T-cell (primary cell): ENCODE measurements at places on chromosomes 3 and 15.

DNA sequence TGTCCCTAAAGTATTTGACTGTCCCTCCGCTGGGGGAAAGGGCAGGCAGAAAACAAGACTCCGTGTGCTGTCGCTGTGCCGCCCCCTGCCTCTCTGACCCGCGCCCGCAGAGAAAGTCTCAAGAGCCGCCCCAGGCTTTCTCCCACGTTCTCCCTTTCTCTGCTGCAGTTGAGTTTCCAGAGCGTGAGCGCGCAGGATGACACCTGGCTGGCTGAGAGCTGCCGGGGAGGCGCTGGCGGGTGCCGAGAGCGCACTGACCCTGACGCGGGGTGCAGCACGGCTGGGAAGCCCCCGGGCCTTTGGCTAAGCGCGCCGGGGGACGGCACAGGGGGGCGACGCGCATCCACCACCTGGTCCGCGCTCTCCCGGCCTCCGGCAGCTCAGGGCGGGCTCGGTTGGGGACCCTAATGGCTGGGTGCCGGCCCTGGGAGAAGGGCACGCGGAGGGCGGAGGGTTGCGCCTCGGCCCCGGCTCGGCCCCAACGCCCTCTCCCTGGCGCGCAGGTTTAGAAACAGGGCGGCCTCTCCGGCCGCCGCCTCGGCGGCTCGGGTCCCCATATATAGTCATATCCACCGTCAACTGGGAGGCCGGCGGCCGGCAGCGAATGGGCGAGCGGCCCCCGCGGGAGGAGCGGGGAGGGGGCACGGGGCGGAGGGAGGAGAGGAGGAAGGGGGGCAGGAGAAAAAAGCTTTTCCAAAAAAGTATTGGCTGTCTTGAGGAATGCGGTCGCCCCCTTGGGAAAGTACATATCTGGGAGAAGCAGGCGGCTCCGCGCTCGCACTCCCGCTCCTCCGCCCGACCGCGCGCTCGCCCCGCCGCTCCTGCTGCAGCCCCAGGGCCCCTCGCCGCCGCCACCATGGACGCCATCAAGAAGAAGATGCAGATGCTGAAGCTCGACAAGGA, at the start of gene TPM1:
Gene TPM1 (plus strand): TSS at position 774 of the 903 bp plus-strand sequence. CDS start 83 bp downstream, at position 857.
- no peak for DNase-seq

- DNase-seq = no peak
These were observed 14.0 kb downstream of the PLCL2 start for GRCh38 chr3:16898595-16899395.

GRCh38 chr3:104069114-104069513, 1297.6 kb upstream of the ALCAM start:
- no peak for DNase-seq

- DNase-seq = no peak
These were observed 74.2 kb downstream of the EPHB3 start for GRCh38 chr3:184635774-184636173.

DNA sequence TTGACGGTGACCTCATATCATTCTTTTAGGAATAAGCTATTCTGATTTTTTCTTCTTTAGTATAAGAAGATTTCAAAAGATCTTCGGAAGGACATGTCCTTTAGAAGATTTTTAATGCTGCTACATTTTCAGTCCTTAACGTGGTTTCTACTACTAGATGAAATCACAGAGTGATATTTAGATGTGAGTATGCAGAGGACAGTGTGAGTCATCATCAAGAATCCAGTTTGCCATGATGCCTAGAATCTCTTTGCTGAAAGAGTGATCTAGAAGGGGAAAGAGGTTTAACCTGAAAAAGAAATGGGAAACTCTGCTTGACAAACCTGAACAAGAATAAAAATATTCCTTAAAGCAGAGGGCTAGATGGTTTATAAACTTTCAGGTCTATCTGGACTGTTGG, 43.2 kb downstream of the SLC7A14 start:
- no peak for DNase-seq

DNA sequence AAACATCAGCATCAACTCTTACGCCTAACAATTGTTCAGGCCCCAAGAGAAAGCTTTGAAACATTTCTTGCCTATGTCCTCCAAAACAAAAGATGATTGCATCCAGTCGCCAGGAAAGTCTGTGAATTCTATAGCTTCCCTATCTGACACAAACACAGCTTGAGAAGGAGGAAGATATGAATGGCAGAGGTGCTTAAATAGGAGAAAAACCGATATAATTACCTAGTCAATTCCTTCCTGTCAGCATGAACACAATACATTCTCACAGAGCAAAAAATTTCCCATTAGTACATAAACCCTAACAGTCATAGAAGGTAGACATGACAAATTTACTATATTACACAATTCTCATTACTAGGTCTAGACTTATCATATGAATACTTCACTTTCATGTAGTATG, 326.5 kb downstream of the CGGBP1 start:
- no peak for DNase-seq

- peak; percentile 57 for DNase-seq
These were observed 96.6 kb upstream of the LIMD1 start for GRCh38 chr3:45497963-45498362.

DNA sequence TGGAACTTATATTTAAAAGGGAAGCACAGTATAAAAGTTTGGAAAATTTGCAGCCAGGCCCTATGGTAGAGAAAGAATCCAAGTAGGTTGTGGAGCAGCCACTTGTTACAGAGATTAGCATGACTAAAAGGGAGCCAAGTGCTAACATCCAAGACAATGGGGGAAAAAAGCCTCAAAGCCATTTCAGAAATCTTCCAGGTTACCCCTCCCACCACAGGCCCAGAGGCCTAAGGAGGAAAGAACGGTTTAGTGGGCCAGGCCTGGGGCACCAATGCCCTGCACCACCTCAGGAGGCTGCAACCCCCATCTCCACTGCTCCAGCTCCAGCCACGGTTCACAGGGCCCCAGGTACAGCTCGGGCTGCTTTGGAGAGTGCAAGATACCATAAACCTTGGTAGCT, 69.9 kb downstream of the IGF2BP2 start:
- DNase-seq = no peak

DNA sequence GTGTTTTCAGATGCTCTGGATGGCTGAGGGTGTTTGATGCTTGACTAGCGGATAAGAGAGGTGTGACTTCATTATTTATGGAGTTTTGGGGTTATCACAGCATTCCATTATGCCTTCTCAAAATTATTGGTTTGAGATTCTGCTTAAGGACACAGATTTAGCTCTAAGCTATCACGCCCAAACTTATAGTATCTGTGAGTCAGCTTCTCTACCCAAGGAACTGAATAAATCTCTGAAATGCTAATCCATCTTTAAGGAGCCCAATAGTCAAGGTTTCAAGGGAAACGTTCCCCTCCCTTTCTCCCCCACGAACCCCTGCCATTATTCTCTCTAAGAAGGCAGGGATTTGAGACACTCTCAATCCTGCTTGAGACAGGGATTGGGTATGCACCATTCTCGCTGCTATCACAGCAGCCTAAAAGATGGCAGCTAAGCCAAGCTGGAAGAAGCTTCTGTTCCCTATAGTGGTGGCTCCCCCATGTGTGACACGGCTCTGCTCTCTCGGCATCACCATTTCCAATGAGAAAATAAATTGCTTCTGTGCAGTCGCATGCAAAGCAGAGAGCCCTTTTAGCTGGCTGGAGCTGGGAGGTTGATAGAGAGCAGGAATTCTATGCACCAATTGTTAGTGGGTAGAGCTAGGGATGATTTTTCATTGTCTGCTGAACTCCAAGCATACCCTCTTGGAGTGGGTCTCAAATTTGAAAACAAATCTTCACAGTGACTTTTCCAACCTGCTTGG, 151.1 kb downstream of the IL20RB start:
- DNase-seq = no peak

- DNase-seq = no peak
These were observed 155.5 kb downstream of the GOLIM4 start for GRCh38 chr3:167940241-167940640.

DNA sequence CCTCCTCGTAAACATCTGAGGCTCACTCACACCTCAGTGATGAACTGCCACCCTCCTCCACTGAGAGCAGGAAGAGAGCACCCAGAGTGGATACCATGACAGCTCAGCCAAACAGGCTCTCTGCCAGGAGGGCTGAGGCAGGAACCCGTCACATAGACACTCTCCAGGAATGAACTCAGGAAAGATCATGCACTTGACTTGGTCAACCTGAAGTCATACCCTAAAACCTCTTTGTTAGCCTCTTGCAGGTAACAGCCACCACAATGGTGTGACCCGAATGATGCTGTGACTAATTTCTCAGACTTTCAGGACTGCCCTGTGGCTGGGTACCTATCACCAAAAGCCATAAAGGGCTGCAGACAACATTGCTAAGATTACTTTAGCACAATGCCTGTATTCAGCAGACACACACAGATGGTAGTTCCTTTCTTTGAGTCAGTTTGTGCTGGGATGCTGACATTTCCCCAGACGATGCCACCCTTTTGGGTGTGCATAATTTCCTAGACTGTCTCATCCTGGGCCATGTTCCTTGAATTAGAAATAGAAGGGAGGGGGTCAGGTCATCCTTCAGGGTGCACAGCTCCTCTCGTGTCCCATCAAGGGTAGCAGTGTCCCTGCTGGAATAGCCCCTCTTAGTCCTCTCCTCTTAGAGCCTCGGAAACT, 30.3 kb downstream of the CX3CR1 start:
- DNase-seq = no peak

DNA sequence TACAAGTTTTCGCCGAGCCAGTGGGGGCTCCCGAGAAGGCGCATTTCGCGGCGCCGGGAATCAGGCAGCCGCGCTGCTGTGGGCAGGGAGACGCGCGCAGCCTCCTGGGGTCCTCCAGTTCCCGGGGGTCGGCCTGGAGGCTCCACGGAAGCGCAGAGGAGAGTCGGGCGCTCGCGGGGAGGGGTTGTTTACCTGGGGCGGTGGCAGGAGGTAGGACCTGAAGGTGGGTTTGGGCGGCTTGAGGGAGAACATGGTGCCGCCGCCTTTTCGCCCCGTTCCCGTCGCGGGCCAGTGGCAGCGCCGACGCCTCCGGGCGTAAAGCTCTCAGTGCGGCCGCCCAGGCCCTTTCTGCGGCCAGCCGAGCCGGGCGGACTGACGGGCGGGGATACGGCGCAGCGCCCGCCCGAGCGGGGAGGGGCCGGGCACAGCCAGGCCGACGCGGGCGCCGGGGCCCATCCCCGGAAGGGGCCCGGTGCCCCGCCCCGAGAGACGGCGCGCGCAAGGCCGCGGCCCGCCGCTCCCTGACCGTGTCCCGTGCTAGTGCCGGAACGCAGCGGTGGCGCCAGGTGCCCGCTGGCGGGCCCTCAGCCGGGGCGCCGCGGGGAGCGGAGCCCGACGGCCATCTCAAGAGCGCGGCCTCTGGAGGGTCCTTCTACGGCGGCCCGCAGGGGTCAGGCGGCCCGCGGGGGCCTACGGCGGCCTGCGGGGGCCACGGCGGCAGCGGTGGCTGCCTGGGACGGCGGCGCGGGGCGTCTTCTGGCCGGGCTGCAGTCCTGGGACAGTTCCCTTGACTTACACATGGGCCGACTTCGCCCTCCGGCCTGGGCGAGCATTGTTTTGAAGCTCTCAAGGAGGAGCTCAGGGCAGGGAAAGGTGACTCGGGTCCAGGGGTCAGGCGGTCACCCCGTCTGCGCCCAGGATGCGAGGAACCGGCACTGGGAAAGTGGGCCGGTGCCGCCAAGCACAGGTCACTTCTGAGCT, at the start of gene MTMR10:
Gene MTMR10 (minus strand): TSS at position 374 of the 981 bp plus-strand sequence. CDS start 122 bp downstream, at position 252.
- peak; percentile 70 for DNase-seq

DNA sequence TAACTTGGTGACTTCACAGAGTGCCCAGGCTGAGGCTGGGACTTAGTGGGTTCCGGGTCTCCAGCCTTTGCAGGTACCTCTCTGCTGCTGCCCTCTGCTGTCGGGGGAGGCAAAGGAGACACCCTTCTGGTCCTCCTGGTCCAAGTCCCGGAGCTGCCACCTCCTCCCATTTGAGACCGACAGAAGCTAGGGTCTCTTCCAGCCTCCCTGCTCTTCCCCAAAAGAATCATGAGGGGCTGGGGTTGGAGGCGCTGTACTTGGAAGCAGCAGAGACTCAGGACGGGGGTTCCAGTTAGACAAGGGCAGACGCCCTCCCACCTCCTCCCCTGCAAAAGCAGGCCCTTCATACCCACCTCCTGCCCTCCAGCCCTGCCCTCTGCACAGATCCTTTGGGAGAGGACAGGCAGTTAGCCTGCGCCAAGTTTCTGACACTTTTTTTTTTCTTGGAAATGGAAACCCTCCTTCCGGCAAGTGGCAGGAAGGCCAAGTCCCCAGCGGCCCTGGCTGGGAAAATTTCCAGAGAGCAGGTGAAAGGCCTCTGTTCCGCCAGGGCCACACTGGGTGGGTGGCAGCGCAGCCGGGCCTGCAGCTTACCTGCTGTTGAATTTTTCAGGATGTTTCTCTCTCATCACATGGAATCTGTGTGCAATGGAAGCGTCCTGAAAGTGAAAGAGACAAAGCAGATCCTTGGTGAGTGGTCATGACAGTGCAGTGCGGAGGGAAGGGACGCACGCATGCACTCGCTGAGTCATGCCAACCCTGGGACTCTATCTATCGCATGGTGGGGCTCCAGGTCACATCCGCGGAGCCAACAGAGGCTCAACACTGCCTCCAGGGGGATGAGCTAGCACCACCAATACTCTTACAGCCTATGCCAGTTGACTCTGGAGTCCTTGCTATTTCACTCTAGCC, 119.9 kb downstream of the DGKG start:
- DNase-seq = no peak

GRCh38 chr15:63251701-63252100, 25.7 kb upstream of the APH1B start:
- no peak for DNase-seq

GRCh38 chr3:103818800-103819199, 1384.0 kb downstream of the ZPLD1 start:
- no peak for DNase-seq

GRCh38 chr3:55313666-55314065, 173.4 kb downstream of the WNT5A start:
- DNase-seq = no peak
